Hematopoietic multipotent progenitor cell treated with erythropoietin and hydrocortisone succinate and interleukin-3 and kit ligand, for 15 days (in vitro differentiated cells): ENCODE measurements at places on chromosomes 5 and 9.

GRCh38 chr9:71767776-71768321 lies 464 bp downstream of the CEMIP2 start:
- DNase-seq: no peak

- no peak for DNase-seq
These were observed 363.6 kb downstream of the SH3GL2 start for GRCh38 chr9:17942498-17942897.

- no peak for DNase-seq
These were observed 6.1 kb downstream of the LAMC3 start for GRCh38 chr9:131015112-131015511.

- DNase-seq: no peak
These were observed 35.5 kb downstream of the VAV2 start for GRCh38 chr9:133956520-133957076.

DNA sequence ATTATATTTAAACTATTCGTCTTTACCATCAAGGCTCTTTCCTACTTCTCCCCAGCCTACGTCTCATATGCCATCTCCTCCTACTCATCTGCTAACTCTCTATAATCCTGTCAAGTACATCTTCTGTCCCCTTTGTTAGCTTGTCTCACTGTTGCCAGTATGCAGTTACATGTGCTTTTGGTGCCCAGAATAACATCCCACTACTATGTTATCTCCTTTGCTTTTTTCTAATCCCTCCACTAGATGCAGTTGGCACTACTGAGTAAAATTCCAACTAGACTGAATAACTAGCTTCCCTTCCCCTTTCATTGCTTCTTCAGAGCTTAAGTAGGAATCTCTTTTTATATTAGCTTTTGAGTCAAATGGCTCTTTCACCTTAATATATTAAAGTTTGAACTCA lies 3.0 kb upstream of the ARRDC3 start:
- no peak for DNase-seq

GRCh38 chr5:125480911-125481310 lies 734.5 kb upstream of the ZNF608 start:
- DNase-seq: no peak

DNA sequence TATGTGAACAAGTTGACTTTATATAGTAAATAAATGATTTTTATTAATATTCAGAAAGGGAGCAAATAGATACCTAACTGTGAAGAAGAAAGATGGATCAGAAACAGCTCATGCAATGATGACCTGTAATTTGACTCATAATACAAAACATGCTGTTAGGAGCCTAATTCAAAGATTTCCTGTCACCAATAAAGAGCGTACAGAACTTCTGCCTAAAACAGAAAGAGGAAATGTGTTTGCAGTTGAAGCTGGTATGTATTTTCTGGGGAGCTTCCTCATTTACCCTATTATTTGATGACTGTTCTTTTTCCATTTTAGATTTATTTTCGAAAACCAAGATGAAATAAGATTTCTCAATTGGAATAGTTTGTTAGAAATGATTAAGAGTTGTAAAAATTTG lies 11.4 kb downstream of the YTHDC2 start:
- DNase-seq: no peak

GRCh38 chr5:147685993-147686392 lies 96.5 kb downstream of the JAKMIP2 start:
- DNase-seq: no peak

DNA sequence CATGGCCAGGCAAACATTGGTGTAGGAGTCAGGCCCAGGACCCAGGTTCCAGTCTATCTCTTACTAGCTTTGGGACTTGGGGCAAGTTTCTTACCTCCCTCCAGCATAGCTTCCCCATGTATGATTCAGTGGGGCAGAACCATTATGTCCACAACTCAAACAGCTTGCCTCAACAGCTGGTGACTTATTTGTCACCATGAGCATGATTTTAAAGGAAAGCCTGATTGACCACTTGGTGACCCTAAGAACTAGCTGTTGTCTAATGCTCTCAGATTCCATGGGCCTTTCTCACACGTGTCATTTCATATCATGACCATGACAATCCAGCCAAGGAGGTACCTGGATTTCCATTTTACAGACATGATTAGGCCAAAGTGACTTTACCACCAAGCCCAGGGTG lies 126.4 kb downstream of the TTLL11 start:
- no peak for DNase-seq

DNA sequence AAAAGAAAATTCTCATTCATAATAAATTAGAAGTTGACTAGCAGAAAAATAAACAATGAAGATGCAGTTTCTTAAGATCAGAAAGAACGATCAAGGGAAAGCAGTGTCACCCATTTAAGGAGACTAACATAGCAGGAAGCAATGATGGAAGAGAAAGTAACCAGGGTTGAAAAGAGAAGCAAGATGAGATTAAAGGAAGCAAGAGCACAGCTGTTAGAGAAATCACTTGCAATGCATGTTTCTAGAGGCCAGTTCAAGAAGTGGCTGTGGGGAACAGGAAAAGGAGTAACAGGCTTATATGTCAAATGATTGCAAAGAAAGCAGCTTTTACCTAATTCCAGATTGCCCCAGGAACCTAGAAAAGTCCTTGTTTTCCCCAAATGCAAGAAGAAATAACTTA lies 46.8 kb upstream of the SLC1A1 start:
- no peak for DNase-seq

DNA sequence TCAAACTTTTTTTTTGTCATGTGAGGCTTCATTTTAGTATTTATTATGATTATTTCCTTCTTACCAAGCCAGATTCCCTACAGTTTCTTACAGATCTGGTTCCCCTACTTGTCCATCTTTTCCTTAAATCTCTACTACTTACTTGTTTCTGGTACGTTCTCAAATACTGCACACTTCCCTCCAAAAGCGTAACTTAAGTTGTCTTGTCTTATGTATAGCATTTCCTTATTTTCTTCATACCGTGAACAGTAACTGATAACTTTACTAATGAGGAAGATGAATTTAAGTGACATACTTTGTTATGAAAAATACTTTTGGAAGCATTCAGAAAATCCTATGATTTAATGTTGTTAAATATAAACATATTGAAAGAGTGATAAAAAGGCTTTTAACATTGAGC lies 67.3 kb downstream of the PARP8 start:
- DNase-seq: no peak

GRCh38 chr9:26471261-26471660 lies 421.3 kb downstream of the CAAP1 start:
- no peak for DNase-seq

DNA sequence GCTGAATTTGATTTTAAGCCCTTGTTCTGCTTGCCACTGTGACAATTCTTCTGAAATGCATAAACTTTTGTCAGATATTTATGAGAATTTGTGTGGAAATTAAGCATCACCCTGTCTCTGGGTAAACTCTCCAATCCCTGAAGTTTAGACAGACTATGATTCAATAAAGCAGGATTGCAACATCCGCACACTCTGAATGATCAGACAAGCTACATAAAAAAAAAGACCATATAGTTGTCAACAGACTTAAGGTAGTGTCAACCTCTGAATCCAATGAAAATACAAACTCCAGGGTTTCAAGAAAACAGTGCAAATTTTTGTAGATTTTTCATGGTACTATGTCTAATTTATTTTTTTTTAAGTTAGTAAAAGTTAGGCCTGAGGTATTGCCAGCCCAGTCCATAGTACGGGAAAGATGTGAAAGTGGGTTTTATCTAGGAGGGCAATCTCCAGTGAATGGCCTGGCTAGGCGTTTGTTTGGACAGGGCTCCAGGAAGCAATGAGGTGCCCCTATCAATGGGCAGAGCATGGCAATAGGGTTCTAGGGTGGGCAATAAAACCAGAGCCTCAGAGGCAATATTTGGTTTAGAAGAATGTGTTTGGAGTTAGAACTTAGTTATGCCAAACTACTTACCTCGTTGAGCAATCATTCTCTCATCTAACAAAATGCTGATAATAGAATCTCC lies 762.6 kb upstream of the SEMA6A start:
- no peak for DNase-seq

GRCh38 chr9:23686896-23687295 lies 139.1 kb downstream of the ELAVL2 start:
- DNase-seq: no peak

DNA sequence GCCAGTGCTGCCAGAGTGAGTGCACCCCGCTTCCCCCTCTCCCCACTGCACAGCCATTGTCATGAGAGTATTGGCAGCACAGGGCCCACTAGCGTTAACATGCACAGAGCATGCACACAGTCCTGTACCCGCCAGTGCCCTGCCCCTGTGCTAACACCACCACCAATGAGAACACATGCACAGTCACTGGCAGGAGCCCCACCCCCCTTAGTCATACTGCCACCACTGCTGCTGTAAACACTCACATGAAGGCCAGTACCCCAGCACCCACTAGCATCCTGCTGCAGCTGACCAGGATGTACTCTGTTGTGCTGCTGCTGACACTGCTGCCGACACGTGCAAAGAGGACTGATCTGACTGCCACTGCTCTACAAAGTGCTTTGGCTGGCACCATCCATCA lies 19.5 kb upstream of the RANBP6 start:
- DNase-seq: peak; percentile 43

DNA sequence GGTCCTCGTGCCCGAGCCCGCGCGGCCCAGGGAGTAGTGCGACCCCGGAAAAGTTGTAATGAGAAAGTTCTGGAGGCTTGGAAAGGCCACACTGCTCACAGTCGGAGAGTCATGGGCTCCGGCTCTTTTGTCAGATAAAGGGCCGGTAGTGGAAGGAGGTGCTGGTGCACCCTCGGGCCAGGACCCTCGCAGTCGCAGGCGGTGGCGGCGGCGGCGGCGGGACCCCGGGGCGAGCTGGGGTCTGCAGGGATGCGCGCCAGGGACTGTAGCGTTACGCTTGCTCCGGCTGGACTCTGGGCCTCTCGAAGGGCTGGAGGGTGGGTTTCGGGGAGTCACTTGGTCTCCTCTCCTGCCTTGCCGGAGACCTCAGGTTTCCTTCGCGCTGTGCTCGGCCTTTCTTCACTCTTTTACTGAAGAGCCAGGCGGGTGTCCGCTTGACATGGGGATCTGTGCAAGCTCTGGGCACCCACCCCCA lies 1.5 kb downstream of the RORB start:
- DNase-seq: no peak

DNA sequence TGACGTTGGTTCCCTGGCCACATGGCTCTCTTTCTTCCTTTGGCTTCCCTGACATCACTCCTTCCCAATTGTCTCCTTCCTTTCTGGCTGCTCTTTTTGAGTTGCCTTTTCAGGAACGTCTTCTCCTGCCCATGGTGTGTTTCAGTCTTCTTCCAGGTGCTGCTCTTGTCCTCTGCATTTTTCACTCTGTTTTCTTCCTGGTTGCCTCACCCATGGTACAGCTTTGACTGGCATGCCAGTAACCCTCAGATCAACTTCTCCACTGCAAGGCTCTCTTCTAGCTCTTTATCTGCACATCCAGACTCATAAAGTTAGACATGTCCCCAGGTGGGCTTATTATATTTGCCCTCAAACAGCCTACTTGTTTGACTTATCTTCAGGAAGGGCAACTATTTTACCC lies 91.0 kb upstream of the ANKH start:
- DNase-seq: no peak

DNA sequence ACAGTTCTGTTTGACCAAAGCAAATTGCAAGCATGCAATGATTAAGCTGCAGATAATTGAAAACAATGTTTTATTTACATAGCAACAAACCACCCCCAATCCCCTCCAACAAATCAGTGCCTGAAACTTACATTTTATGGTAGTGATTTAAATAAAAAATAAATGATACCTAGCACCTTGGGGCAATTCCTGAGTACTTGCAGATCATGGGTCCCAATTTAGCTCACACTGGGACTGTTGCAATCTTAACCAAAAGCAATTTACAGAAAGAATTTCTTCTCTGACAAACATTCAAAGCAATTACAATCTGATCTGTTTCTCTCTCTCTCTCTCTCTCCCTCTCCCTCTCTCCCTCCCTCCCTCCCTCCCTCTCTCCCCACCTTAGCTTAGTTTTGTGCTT lies 345.7 kb upstream of the PCSK5 start:
- no peak for DNase-seq

DNA sequence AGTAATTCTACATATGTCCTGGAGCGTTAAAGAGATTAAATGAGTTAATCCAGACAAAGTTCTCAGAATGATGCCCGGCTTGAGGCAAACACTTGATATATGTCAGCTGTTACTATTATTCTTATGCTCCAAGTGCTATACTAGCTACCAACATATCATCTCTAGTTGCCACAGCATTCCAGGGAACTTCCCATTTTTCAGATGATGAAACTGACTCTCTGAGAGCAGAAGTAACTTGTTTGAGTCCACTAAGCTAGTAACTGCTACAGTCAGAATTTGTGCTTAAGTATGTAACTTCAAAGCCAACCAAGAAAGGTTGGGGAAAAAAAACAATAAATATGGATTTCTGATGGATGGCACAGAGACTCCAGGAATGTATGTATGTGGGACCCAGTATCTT lies 98.1 kb downstream of the CDK5RAP2 start:
- DNase-seq: no peak

- no peak for DNase-seq
These were observed 9.2 kb downstream of the CNTFR start for GRCh38 chr9:34580358-34580757.

GRCh38 chr9:4585135-4585534 lies 77.0 kb upstream of the PLPP6 start:
- DNase-seq: no peak

- DNase-seq: no peak
These were observed 7.7 kb downstream of the ERMP1 start for GRCh38 chr9:5825223-5825622.

DNA sequence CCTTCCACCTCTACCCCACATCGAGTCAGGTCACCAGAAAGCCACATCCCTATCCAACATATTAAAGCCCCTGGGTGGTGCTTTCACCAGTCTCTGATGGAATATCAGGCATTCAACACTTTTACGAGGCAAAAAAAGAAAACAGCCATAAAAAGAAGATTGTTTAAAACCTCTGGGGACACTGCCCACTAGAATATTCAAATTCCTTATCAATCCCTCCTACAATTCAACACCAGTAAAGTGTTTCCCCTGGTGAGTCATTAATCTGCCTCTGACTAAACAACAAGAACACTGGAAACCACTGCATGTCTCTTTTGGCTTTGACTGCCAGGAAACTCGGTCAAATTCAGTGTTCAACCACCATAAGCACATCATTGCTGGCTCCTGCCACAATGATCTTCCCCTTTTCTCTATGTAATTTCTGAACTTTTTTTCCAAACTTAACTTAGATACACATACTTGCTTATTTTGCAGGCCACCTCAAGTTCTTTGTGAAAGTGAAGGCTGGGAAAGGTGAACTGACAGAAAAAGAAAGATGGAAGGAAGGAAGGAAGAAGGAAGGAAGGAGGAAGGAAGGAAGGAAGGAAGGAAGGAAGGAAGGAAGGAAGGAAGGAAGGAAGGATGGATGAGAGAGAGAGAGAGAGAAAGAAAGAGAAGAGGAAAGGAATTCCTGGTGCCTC lies 105.3 kb downstream of the PAX5 start:
- DNase-seq: no peak

- no peak for DNase-seq
These were observed 102.9 kb downstream of the MARCHF3 start for GRCh38 chr5:126927429-126927828.

- no peak for DNase-seq
These were observed 1821.0 kb downstream of the EFNA5 start for GRCh38 chr5:105849701-105850100.
